ENCODE measurements at places on chromosomes 16 and 17.

DNA sequence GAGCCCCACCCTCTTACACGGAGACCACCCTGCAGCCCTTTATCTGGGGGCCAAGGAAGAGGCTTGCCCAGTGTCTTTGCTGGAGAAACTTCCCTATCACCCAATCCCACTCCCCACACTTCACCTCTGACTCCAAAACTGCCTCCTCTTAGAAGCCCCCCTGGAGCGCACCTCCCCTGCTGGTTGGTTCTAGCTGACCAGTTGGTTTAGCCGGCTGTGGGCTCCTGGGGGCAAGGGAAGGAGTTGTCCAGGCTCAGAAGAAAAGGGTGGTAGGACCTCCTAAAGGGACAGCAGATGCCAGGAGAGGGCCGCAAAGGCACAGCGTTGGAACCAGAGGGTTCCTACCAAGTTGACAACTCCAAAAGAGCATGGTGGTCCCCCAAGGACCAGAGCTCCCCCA lies 2.0 kb downstream of the BCAR1 start:
- DNase-seq: no peak

- DNase-seq: no peak
These were observed 877.7 kb upstream of the CDH8 start for GRCh38 chr16:62913924-62914323.

- no peak for DNase-seq
These were observed 415.9 kb upstream of the ERCC4 start for GRCh38 chr16:13503960-13504635.

GRCh38 chr17:9643611-9644010 lies 1.7 kb upstream of the USP43 start:
- DNase-seq: no peak

DNA sequence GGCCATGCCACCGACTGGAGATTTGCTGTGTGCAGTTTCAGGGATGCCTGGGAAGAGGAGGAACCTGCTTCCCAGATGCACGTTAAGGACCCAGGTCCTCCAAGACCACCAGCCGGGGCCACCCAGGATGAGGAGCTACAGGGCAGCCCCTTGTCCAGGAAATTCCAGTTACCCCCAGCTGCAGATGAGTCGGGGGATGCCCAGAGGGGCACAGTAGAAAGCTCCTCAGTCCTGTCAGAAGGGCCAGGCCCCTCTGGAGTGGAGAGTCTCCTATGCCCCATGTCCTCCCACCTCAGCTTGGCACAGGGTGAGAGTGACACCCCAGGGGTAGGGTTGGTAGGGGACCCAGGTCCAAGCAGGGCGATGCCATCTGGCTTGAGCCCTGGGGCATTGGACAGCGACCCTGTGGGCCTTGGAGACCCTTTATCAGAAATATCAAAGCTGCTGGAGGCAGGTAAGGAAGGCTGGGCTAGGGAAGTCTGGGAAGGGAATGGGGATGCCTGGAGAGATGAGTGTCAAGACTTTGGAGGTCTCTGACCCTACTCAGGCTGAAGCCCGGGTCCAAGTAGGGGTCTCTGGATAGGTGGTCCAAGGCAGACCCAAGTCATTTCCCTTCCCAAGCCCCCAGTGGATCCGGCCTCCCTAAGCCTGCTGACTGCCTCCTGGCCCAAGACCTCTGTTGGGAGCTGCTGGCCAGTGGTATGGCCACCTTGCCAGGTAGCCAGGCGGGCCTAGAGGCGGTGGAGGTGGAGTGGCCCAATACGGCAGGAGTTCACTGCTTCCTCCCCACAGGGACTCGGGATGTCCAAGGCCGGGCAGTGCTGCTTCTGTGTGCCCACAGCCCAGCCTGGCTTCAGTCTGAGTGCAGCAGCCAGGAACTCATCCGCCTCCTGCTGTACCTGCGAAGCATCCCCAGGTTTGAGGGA lies 1.0 kb downstream of the PLEKHG4 start:
- no peak for DNase-seq

GRCh38 chr16:17845031-17845430 lies 374.3 kb upstream of the XYLT1 start:
- no peak for DNase-seq

- DNase-seq: peak; percentile 58
These were observed 37.0 kb upstream of the ZNF750 start for GRCh38 chr17:82876602-82877379.

- no peak for DNase-seq
These were observed 42.2 kb downstream of the ATP2C2 start for GRCh38 chr16:84410361-84411138.

DNA sequence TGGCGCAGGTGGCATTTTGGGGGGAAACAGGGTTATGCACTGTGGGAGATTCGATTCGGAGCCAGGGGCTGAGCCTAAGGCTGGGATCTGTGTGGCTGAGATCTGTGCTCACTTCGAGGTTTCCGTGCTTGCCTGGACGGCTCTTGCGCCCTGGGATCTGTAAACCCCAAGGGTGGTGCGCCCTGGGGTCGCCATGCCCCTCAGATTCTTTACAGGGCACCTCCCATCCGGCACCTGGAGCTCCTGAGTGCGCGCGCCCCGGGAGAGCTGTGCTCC lies 377 bp downstream of the SLC13A5 start:
- no peak for DNase-seq

- DNase-seq: no peak
These were observed 963.6 kb upstream of the GOT2 start for GRCh38 chr16:59697761-59698160.

DNA sequence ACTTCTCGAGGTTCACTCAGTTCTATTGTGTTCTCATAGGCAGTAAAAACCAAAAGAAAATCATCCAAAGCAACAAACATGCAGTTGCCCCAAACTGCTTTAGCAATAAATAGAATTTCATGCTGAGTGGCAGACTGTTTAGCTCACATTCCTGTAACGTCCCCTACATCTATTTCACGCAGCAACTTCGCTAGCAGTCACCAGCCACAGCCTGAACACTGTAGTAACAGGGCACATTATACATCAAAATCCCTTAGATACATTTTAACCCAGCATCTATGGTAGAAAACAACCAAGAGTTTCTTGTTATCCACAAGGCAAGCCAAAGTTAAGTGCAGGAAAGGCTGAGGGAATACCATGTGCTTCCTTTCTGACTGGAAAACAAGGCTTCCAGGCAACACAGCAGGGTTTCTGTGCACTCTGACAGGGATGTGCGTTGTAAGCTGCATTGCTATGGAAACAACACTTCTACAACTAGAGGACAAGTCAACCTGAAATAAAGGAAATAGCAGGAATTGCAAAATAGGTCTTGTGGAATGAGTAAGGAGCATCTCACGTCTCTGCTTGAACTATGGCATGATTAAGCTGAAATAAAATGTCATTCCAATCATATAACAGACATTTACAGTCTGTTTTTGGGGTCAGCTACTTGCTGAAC lies 55.4 kb downstream of the CFDP1 start:
- DNase-seq: no peak

Measured in NCI-H2029 (cell line).